ENCODE measurements at places on chromosomes 2 and 18.

- DNase-seq: no peak
Measured at GRCh38 chr2:30663806-30664205, 143.4 kb downstream of the CAPN13 start.

- DNase-seq: no peak
Measured at GRCh38 chr2:55114597-55114996, 64.3 kb upstream of the RTN4 start.

GRCh38 chr2:73897934-73898333 is 5.1 kb downstream of the ACTG2 start:
- DNase-seq: no peak

DNA sequence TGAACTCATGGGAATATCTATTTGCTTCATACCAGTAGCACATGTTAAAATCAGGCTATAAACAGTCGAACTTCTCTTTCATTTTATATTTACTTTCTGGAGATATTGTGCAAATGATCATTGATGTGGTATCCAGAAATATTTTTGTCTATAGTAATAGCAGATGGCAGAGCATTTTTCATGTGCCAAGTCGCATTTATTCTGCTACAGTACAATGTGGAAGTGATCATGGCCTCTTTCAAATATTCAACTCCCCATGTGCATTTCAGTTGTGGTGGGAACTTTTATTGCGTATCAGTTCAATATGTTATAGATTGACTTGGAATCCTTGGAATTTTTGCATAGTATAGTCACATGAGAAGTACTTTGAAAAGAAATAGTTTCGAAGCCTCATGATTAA is 57.4 kb downstream of the RHBDD1 start:
- DNase-seq: no peak

DNA sequence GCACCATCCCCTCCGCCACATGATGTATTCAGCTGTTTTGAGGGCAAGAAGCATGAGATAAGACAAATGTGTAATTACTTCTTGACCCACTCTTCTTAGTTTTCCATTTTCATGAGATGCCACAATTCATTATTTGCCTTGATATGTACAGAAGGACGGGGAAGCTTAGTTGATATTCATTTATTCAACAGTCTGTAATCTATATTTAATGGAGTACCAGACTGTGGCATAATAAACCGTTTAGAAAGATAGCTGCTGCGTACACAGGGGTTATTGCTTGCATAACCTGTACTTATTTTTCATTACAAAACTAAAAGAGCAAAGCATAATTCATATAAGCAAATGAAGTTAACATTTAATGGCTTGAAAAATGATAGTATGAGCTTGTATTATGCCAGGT is 466.4 kb upstream of the GYPC start:
- DNase-seq: no peak

- no peak for DNase-seq
Measured at GRCh38 chr2:220985561-220985960, 586.5 kb downstream of the EPHA4 start.

DNA sequence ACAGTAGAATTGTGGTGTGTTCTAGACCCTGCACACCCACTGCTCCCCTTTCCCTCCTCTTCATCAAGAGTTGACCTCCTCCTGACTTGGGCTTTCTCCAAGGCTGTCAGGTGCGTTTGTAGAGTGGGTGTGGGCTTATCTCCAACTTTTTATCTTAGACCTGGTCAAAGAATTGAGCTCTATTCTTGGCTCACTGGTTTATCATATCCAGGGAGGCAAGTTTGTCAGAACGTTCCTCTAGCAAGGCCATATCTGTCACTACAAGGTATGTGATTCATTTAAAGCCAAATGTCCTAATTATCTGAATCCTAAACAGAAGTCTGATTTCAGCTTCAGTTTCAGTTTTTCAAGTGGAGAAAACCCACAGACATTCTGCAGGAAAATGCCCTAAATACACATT is 117.1 kb upstream of the MGAT5 start:
- no peak for DNase-seq

DNA sequence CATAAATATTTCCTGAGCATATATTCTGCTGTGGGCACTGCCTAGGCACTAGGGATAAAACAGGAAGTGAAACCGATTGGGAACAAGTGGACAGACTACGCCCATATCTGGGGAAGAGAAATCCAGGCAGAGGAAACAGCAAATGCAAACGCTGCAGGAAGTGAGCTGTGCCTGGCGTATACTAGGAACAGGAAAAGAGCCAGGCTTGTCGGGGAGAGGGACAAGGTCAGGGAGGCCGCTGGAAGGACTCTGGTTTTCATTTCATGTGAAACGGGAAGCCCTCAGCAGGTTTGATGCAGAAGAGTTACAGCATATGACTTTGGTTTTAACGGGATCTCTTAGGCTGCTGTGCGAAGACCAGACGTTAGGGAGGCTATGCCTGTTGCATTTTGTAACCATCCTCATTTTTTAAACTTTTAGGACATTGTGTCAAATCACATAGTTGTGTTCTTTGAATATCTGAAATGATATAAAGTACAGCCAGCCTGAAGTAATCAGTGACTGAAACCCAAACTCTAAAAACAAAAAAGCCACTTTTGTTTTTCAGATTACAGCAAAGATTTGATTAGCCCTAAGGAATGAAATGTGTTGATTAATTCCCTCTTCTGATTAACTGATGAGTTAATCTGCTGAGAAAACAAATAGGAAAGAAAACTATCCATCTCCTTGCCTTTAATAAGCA is 110.2 kb upstream of the PIEZO2 start:
- no peak for DNase-seq

DNA sequence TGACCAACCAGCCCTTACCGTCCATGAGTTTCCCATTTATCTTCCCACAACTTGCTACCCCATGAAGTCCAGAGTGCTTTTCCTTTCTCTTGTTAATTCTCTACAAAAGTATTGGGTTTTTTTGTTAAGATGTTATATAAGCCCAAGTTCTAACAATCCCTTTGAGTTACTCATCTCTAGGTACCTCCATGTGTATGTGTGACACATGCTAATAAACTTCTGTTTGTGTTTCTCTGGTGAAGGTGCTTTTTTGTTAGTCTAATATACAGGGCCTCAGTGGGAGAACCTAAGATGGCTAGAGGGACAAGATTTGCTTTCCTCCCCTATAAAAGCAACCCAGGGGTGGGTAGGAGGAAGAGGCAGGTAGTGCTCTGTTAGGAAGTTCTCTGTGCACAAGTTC is 31.8 kb upstream of the RMDN2 start:
- DNase-seq: no peak

DNA sequence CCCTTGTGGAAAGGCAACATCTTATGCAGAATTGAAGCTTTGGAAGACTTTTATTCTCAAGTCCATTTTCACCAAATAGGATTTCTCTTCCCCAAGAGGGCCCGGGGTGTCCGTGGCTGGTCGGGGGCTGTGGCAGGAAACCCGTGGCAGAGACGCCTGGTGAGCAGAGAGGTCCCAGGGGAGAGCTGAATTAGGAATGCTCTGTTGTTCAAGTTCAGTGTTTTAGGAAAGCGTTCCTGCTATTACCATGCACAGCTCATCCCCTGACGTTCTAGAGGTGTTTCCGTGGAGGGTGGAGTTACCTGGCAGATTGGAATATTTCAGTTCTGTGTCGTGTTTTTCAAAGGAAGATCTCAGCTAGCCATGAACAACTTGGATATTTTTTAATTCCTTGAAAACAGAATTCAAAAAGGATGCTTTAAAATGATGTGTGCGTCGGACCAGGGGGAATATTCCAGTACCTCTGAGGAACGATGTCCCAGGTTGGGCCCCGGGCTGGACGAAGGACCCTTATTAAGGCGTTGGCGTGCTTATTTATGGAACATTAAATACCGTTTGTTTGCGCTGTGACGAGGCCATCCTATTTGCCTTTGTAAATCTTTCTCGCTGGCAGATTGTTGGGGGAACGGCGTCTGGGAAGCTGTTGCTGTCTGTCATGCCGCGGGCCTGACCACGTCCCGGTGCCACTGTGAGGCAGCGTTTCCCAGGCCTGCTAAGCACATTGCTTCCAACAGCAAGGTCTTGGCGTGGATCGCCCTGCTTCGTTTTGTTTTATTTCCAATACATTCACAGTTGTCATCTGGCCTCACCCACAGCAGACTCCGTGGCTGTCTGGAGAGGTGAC is 8.2 kb downstream of the NFATC1 start:
- DNase-seq: no peak

- no peak for DNase-seq
Measured at GRCh38 chr2:119178776-119179175, 20.2 kb upstream of the C1QL2 start.

- no peak for DNase-seq
Measured at GRCh38 chr2:70855667-70856066, 20.1 kb upstream of the CD207 start.

DNA sequence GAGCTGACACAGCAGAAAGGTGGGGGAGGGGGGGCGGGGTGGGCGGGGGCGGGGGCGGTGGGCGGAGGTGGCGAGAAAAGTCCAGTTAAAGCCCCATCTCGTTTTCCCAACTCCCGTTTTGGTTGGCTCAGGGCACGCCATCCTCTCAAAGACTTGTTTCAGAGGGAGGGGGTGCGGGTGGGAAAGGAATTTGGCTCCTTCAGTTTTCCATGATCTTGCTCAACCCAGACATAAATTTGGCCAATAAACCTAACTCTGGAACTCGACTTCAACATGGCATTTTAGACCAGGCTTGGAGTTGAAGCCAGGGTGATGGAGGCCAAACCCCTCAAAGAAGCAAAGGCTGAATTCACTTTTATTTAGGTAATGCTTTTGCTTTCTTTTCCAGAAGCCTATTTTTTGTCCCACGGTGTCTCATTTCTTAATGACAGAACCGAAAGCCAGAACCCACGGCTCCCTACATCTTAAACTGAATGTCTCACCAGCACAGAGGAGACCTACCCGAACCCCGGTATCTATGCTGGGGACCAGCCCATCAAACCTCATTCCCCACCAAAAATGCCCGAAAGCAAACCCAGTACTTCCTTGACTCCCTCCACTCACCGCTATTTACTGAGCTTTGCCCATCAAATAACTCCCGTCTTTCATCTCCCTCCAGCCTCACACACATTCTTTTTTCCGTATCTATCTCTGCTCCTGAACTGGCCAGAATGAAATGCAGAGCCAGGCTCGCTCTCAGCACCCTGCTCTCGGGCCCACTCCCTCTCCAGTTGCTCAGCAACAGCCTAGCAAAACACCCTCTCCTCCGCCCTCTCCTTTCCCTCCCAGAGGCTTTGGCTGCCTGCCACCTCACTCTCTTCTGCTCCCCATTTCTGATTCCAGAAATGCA is 4.3 kb downstream of the IGFBP5 start:
- no peak for DNase-seq

- DNase-seq: no peak
Measured at GRCh38 chr18:48607056-48607984, 68.5 kb downstream of the CTIF start.

GRCh38 chr2:239902749-239903201 is 122.4 kb downstream of the NDUFA10 start:
- DNase-seq: no peak

DNA sequence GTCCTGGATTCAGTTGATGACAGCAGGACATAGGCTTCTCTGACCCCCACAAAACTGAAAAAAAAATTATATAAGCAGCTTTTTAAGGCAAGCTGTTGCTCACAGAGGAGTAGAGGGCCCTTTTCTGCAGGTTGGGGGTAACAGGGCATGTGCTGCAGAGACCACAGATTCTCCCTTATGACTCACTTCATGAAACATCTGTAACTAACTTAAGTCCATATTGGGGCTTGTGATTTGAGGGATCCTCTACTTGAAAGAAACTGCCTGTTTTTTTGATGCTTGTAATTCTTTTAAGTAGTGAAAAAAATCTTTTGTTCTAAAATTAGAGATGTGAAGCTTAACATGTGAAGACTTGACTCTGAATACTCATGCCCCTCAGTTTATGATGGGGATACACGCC is 33.4 kb downstream of the XRCC5 start:
- no peak for DNase-seq

DNA sequence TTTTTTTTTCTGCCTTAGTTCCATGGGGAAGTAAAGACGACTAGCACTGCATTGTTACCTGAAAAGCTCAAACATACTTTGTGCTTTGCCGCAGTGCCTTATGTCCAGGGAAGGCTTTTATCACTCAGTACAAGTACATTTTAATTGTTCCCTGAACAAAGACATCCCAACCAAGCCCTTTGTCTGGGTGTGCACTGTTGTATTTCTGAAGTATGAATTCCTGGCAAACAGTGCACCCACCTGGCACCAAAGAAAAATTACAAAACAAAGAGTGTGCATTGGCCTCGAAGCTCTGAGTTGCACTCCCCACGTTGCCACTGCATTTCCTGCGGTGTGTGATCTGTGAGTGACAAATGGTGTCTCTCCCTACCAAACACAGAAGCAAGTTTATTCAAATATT is 858.5 kb upstream of the PIK3C3 start:
- DNase-seq: no peak

DNA sequence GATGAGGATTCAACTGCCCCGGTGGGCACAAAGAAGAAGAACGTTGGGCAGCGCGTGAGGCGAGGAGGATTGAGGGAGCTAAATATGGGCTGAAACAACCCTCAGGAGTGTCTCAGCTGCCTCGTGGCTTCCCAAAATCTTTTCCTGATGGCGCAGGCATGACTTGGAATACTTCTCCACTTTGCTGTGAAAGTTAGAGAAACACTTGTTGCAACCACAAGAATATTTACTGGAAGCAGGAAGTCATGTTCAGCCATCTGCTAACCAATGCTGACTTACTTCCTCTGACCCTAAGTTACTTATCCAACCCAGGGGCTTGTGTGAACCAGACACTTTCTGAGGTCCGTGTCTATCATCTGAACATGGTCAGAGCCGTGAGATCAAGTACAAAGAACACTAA is 148.8 kb downstream of the ARL4C start:
- no peak for DNase-seq

GRCh38 chr2:149877074-149877473 is 289.5 kb upstream of the MMADHC start:
- DNase-seq: no peak

DNA sequence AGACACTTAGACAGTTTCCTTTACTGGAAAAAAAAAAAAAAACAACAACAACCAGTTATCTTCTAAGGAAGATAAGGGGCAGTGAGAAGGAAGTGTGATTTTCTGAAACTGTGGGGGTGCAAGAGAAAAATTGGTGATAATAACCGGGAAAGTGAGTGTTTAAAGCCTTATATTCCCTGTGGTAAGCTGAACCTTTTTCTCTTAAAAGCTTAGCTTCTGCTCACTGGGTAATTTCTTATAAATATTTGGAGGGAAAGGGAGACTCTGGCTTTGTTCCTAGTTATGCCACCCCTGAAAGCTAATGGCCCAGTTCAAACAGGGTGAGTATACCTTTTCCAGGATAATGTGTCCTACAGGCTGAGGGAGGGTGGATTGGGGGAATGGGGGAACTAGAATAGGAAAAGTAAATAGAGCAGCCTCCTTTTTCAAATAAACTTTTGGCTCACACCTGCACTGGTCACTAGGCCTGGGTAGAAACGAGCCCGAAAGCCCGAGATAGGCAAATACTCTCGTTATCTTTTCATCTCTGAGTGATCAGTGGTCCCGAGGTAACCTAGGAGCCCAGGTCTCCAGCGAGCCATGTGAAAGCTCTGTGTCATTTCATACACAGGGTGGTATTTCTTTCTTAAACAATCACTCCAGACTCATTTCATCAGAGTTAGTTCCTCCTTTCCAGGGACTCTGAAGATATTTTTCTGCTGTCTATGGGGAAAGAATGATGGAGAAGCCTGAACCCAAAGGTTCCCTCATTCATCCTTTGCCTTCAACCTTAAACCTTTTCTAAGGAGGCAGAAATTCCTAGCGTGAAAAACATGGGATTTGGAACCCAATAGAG is 15.5 kb upstream of the SRBD1 start:
- DNase-seq: no peak
